ENCODE measurements at places on chromosomes 7 and 10.
A peak's percentile ranks its signal among the peaks of the same experiment; 100 is the strongest.

DNA sequence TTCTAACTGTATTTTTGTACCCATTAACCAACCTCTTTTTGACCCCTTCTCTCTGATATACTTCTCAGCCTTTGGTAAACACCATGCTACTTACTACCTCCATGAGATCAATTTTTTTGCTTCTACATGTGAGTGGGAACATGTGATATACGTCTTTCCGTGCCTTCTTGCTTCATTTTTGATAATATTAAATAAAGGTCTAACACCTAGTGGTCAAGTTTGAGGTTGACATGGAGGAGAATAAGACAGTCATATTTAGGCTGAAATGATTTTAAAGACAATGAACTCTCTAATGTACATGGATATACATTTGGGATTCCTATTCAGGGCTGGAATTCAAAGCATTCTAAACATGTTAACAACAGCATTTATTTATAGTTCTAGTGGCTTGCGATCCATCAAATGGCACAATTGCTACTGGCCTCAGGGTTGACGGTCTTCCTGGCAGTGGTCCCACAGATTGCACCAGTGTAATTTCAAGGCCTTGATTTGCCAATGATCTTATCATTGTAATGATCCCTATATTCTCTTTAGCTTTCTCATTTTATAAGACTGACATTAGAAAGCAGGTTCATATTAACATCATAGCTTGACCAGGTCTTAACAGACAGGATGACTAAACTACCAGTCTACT, 315.9 kb upstream of the ETV1 start:
- DNase-seq, result no peak

GRCh38 chr7:5394264-5395105, 29.1 kb downstream of the TNRC18 start:
- no peak for DNase-seq

DNA sequence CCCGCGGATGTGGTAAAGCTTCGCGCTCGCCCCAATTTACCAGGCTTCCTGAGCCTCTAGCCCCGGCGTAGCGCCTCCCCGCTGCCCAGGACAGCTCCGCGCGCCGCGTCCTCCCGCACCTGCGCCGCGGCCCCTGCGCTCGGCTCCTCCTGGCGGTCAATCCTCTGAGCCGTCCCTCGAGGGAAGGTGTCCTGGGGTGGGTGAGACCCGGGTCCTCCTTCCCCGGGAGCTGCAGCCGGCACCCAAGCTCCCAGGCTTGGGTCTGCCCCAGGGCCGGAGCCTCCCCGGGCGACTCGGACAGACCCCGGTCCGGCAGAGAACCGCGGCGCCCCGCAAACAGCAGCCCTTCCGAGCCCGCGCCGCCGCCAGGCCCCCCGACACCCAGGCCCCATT, 512 bp downstream of the OSBPL3 start:
- peak; percentile 52 for DNase-seq

GRCh38 chr7:100007887-100008286, 7.5 kb upstream of the ZKSCAN1 start:
- no peak for DNase-seq

GRCh38 chr10:48224296-48224695, 50.2 kb downstream of the FRMPD2 start:
- DNase-seq, result no peak

- DNase-seq, result no peak
Observed at GRCh38 chr10:78756604-78757343, 312.0 kb upstream of the ZMIZ1 start.

DNA sequence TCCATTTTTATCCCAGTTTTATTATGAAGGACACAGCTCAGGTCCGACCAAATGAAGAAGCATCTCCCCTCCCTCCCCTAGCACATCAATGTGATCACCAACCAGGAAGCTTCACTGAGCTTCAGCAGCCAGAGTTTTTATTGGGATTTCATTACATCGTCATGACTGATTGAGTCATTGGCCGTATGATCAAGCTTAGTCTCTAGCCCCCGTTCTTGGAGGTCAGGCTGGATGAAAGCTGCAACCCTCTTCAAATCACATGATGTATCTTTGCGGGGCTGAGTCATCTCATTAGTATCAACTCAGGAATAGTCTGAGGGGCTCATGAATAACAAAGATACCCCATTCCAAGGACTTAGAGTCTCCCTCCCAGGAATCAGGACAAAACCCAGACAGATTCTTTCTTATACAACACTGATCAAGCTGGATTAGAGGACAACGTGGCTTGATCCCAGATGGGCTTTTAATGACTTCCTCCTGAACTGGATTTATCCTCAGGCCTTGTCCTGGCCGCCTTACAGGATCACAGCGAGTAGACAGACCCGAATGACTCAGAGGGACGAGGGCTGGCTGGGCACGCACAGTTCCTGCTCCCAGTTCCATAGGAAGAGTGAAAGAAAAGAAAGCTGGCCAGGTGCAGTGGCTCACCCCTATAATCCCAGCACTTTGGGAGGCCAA, 14.5 kb downstream of the LIMK1 start:
- no peak for DNase-seq

- DNase-seq, result no peak
Observed at GRCh38 chr10:99526861-99527504, 5.8 kb upstream of the NKX2-3 start.

GRCh38 chr7:141053626-141054025, 20.2 kb upstream of the TMEM178B start:
- DNase-seq, result no peak

DNA sequence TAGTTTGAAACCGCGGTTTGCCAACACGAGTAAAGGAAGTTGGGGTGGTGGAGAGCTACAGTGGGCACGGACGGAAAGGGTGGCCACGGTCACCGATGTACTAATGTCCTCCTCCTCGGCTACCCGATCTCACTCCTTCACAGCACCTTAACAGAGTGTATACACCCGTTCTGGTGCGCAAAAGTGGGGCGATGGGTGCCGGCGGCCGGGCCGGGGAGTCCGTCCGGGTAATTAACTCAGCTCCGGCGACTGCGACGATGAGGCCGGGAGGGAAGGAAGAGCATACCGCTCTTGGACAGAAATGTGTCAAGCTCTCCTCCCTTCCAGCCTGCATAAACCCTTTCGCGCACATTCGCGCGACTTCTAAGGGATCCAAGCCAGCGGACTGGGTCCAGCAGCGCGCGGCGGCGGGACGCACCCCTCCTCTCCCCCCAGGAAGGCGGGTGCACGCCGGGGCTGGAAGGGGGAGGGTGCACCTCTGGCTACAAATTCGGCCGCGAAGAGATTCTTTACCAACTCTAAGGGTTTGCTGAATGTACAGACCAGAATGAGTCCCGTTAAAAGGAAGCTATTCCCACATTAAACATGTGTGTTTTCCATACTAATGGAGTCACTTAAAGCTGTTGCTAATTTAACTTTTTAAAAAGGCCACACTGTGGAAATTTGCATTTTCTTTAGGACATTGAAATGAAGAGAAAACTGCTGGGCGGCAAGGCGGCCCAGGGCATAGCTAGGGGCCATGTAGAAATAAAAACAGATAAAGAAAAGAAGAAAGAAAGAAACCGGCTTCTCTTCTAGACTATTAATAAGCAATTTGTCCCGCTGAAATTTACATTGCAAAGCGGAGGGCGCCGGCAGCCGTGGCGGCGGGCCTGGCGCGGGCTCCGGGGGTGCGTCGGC, 6.6 kb upstream of the EBF3 start:
- peak; percentile 13 for DNase-seq

DNA sequence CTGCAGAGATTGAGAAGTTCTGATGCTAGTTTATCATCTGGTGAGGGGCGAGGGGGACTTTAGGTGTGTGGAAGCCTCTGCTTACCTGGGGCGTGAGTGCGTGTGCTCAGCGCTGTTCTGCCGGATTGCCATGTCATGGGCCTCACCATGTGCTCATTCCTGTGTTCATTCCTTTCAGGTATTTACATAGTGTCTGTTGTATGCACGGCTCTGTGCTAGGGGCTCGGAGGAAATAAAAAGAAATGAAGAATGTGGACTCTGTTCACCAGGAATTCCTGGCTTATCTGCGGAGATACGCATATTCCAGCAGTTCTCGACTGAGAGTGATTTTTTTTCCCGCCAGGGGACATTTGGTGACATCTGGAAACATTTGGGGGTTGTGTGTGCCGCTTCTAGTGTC, 152.0 kb downstream of the CAMK1D start:
- peak; percentile 37 for DNase-seq

- no peak for DNase-seq
Observed at GRCh38 chr10:1210667-1211066, 154.5 kb downstream of the WDR37 start.

GRCh38 chr10:5818894-5819293, 5.7 kb upstream of the GDI2 start:
- no peak for DNase-seq

- DNase-seq, result no peak
Observed at GRCh38 chr7:88278881-88279280, 27.8 kb downstream of the STEAP4 start.

DNA sequence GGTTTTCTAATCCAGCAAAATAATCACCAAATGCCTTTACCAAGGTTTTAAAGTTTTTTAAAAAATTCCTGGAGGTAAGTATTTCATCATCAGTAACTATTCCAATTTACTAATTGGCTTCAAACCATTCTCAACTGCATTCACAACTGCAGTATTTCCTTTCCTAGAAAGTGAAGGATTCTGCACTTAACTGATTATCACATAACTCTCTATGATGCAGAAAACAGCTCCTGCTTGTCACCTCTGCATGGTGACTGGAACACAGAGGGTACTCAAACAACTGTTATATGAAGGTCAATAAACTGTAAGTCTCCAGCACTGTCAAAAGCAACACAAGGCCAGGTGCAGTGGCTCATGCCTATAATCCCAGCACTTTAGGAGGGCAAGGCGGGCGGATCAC, 42.6 kb downstream of the SRPK2 start:
- no peak for DNase-seq

DNA sequence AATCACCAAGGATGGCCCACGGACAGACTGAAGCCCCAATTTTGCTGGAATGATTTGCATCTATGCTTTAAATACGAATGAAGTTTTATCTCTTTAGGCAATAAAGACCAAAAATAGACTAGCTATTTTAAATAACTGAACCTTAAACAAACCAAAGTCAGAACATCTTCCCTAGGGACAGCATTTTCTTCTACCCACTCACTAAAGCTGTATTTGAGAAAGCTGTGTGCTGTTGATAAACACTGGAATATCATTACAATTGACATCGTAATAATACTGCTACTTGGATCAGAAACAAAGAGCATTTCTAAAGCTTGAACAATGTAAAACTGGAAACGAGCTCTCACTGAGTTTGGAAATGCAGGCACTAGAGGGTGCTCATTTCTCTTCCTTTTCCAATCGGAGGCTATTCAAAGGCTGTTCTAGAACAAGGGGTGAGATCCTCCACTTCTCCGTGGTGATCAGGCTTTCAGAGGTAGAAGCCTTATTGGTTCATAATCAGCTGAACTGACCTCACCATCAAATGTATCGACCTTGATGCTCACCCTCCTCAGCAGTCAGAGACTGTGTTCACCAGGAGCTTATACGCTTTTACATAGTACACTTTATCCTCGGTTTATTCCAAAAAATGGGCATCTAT, 225.3 kb upstream of the PRSS1 start:
- DNase-seq, result no peak

GRCh38 chr10:103241262-103242011, 4.2 kb upstream of the RPEL1 start:
- DNase-seq, result peak; percentile 2

DNA sequence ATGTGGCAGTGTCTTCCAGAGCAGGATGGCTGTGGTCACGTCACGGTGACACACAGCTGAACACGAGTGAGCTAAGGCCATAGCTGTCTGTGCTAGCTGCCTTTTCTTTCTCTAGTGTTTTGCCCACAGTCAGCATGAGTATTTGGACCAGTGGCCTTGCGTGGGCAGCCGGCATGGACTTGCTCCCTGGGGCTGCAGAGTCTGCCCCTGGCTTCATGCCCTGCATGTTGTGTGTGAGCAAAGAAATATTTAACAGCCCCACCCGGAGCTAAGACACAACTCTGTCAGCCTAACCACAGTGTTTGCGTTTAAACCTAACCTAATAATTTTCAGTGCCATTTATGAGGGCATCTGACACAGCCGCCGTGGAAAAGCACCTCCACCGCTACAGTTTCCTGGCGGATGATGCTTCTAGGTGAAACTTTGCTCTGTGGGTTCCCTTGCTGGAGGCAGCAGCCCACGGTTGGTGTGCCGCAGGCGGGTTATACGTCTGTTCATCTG, 14.6 kb downstream of the CHST12 start:
- no peak for DNase-seq

DNA sequence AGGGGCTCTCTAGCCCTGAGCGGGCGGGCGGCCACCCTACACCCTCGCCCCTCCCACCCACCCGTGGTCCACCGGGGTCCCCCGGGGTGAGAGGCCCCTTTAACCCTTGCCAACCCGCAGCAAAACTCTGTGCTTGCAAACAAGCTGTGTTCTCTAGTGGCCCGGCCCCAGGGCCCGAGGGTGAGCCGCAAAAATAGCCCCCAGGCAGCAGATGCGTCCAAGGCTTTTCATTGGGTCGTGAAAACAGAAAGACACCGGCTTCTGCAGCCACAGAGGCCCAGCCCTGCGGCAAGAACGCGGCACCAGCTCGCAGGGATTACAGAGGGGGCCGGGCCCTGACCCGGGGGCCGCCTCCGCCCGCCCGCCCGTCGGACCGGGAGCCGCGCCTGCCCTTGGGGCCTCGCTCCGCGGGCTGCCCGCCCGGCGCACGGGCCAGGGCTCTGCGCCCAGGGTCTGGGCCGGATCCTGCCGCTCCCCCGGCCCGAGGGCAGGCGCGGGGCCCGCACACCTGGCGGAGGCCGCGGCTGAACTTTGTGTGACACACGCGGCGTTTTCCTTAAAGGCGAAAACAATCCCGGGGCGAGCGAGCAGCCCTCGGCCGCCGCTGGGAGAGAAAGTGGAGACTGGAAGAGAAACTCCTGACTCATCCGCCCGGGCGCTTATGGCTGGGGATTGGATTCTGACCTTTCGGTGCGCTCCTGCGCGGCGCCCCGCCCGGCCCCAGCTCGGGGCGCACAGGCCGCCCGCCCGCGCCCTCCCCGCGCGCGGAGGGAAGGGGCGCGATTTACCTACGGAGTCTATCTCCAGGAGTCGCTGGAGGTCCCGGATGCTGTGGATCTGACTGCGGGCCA, 2.8 kb downstream of the PDGFA start:
- no peak for DNase-seq

- DNase-seq, result no peak
Observed at GRCh38 chr10:112208292-112208691, 24.7 kb upstream of the GPAM start.
